DMS 273 treated with DMSO at 0.1 percent for 48 hours (cell line): ENCODE measurements at places on chromosomes 4 and X.

- peak; percentile 44 for DNase-seq
Observed at GRCh38 chr4:52263607-52264006, 212.5 kb downstream of the SPATA18 start.

- DNase-seq: no peak
Observed at GRCh38 chrX:16920075-16920474, 26.4 kb upstream of the REPS2 start.

GRCh38 chr4:14867847-14868246 is 134.4 kb upstream of the CPEB2 start:
- no peak for DNase-seq

DNA sequence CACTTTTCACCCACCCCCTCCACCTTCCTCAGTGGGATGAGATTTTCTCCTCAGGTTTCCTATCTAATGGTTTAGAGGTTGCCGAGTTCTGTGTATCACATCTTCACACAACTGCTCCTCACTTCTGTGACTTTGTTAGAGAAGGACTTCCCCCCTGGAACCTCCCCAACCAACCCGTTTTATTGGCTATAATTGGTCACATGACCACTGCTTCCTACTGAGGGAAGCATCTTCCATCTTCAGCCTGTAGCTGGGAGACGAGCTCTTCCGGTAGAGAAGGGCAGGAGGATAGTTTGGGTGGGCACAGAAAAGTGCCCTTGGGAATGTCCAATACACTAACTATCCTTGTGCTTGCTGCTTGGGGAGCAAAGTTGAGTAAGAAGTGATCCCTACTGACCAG is 90.5 kb downstream of the STK32B start:
- DNase-seq: no peak

GRCh38 chr4:174613979-174614378 is 91.7 kb upstream of the HPGD start:
- no peak for DNase-seq

GRCh38 chr4:55868581-55869090 is 15.2 kb downstream of the EXOC1 start:
- DNase-seq: no peak

GRCh38 chr4:107913283-107913899 is 18.0 kb upstream of the CYP2U1 start:
- peak; percentile 5 for DNase-seq

DNA sequence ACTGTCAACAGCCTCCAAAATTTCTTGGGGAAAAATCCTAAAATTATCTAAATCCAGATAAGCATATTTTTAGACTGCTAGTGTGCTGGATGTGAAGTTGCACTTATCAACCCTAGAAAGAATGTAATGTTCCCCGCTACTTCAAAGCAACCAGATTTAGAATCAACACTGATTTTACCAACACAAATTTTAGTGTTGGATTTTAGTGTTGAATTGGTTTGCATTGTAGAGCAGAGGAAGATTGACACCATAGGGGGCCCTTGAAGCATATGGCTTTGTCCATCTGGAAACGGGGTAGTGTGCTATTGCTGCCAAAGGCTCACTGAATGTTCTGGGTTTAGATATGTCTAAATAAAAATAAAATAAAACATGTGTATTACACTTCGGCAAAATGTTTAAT is 126.3 kb upstream of the EMCN start:
- peak; percentile 35 for DNase-seq

DNA sequence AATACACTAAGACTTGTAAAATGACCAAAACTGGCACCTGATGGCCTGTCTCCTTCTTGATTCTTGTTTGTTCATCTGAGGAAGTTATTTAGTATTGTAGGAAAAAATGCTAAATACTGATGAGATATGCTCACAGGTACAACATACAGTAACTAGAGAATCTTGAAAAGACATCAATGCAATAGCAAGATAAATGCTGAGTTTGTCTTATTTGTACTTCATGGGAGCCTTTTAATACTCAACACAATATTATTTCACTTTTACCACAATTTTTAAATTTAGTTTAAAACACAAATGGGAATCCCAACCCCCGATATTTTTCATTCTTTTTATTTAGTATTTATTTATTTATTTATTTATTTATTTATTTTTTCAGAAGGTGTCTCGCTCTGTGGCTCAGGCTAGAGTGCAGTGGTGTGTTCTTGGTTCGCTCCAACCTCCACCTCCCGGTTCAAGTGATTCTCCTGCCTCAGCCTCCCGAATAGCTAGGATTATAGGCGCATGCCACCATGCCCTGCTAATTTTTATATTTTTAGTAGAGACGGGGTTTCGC is 12.1 kb downstream of the HHIP start:
- DNase-seq: no peak

GRCh38 chr4:153790962-153791551 is 2.2 kb upstream of the SFRP2 start:
- no peak for DNase-seq

GRCh38 chr4:94757192-94758140 is at the start of gene BMPR1B:
BMPR1B (plus strand) TSS chr4:94757955; CDS start chr4:95104425, 346,470 bp downstream.
- no peak for DNase-seq

DNA sequence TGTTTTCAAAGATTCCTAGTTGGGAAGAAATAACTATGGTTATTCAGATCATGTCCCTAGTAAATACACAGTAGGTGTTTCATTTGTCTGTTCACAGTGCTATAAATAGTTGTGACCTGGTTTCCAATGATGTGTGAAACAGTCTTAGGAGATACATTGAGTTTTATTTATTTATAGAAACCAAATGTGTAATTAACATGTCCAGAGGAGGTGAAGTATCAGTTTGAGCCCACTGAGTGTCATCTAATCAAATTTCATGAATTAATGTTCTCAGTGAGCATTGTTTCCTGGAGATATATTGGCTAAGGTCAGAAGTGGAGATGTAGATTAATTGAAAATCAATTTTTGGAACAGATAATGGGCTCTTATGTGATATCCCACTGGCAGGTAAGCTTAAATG is 996.3 kb downstream of the FSTL5 start:
- DNase-seq: no peak

GRCh38 chrX:132467989-132468388 is 20.8 kb downstream of the MBNL3 start:
- DNase-seq: no peak

DNA sequence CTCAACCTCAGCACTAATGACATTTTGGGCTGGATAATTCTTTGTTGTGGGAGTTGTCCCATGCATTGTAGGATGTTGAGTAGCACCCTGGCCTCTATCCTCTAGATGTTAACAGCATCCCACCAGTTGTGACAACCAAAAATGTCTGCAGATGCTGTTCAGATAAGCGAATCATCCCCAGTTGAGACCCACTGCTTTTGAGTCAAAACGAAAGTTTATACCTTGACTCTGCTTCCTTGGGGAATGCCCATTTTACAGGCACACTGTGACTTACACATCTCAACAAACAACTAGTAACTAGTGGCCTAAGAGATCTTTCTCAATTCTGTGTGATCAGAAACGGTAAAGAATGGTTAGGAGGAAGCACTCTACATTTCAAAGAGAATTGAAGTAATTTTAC is 37.0 kb downstream of the SEPSECS start:
- no peak for DNase-seq

DNA sequence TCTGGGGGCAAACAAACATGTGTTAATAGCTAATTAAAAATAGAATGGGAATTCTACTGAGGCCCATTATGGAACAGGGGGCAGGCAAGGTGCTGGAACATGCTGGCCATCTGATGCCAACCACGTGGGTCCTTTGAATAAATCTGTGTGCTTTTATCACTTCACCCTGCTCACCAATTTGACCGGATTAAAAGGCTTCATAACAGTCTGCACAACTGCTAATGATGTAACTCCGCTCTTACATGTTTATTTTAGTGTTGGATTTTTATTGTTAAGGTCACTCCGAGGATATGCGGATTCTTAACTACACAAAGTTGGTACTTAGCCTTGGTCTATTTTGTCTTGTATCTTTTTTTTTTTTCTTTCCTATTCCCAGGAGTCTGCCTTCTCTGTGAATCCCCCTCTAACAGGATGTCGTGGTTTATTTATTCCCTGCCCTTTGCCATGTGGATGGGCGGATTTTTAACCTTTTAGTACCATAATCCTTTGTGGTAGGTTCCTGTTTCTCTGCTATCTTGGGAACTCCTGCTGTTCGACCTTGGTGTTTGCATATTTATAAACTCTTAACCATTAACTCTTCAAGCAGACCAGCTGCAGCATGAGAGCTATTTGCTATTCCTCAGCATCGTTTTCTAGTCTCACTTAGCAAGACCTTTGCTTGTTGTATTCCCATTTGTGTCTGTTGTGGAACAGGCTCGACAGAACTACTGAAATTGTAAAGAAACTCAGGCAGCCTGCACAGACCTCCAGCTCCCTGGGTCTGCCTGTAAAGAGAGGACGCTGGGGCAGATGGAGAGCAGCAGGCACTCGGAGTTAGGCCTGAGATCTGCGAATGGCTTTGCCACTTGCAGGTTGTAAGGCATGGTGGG is 38.0 kb downstream of the TRIM2 start:
- peak; percentile 69 for DNase-seq

DNA sequence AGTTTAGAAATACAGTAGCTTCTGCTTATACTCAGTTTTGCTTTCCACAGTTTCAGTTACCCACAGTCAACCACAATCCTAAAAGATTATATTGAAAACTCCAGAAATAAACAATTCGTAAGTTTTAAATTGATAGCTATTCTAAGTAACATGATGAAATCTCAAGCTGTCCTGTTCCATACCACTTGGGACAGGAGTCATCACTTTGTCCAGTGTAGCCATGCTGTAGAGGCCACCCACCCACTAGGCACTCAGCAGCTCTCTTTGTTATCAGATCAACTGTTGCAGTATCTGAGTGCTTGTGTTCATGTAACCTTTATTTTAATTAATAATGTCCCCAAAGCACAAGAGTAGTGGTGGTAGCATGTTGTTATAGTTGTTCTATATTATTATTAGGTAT is 117.5 kb upstream of the IQCM start:
- DNase-seq: no peak

DNA sequence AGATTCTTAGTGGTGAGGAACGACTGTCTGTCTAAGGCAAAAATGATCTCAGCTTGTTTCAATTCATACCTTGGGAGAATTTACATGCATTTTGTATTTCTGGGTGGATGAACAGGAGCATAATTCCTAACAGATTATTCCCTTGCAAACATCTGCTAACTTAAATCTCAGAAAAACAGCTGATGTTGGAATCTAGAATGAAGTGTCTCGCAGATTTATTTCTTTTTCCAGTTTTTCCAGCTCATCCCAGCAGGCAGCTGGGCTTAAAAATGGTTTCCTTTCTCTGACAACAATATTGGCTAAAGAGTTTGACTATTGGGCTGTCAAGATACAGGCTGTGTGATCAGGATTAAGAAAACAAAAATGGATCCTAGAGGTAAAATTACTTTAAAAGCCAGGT is 1.1 kb downstream of the LNX1 start:
- DNase-seq: no peak

- no peak for DNase-seq
Observed at GRCh38 chr4:139253713-139254112, 26.3 kb downstream of the MGARP start.

GRCh38 chr4:185412412-185412811 is 13.4 kb downstream of the UFSP2 start:
- DNase-seq: no peak

GRCh38 chr4:71648923-71649322 is 135.0 kb downstream of the GC start:
- DNase-seq: no peak

GRCh38 chrX:116318672-116319071 is 117.7 kb upstream of the SLC6A14 start:
- DNase-seq: no peak

- DNase-seq: no peak
Observed at GRCh38 chr4:98602270-98602669, 56.1 kb downstream of the TSPAN5 start.

- no peak for DNase-seq
Observed at GRCh38 chrX:136629084-136629750, 18.7 kb upstream of the CD40LG start.

- no peak for DNase-seq
Observed at GRCh38 chrX:24260842-24261550, 52.9 kb downstream of the SUPT20HL2 start.

DNA sequence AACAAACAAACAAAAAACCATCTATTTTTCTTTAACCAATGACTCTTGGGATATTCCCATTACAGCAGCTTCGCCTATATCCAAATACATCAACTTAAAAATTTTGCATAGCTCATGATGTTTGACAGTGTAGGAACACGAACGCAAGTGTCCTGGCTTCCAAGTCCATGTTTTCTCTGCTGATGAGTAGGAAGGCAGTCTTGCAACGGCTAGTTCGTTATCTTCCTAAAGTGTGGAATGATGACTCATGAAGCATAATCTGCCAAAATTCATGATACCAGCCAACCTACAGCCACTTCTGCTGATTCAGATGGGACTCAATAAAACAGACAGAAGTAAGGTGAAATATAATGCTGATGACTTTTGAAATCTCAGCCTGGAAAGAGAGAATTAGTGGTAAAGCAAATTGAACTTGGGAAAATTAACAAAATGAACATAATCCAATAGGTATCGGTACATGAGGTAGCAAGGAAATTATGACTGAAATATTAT is 6.4 kb upstream of the SEPTIN11 start:
- no peak for DNase-seq

GRCh38 chr4:156496797-156497196 is 474.8 kb downstream of the PDGFC start:
- no peak for DNase-seq

- no peak for DNase-seq
Observed at GRCh38 chr4:71614621-71615020, 169.3 kb downstream of the GC start.

DNA sequence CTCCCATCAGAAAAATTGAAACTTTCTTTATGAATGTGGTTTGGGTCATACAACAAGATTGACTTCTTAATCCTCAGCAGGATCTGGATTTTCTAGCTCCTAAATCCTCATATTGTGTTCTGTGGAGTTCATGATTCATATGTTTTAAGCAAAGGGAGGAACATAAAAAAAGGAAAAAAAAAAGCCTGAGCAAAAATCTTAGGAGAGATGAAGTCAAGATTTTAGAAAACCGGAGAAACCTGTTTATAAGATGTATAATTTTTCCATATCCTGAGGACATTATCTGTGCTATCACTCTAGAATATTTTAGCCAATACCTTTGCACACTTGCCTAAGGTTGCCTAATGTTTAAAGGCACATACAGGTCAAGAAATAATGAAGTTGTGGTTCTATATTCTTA is 7.0 kb upstream of the EREG start:
- DNase-seq: no peak

DNA sequence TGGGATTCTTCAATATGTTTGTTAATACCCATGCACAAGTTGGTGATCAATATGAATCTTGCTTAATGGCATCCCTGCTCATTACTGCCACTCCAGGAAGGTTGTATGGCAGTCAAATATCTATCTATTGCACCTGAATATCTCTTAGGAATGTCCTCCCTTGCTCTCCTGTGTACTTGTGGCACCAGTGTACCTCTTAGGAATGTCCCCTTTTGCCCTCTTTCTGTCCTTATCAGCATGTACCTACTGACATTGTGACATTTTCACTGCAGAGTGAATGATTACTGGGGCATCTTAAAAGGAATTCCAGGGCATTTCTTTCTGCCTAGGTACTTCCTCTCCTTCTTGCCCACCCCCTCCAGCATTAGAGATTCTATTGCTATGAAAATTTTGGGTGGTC is 163.8 kb upstream of the CENPE start:
- no peak for DNase-seq
